HuH-7.5 (cell line): ENCODE measurements at places on chromosomes 2 and 18.

- no peak for DNase-seq
These were observed 92.0 kb upstream of the BCL2L11 start for GRCh38 chr2:111028720-111029119.

- no peak for DNase-seq
These were observed 51.5 kb upstream of the MGAT5 start for GRCh38 chr2:134202371-134202770.

DNA sequence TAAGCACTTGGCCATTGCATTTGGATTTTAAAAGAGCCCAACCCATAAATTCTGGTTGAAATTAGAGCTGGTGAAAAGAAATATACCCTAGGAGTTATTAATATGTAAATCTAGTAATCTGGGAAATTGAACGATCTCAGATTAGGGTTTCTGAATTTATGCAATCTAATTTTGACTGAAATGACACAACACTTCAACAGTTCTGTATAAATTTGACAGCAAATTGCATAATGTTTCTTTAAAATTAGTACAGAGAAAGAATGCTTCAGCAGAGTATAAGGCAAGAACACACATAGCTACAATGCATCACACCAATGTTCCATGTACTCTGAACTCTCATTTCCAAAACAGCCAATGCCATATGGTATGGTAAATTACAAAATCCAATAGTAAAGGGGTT lies 201.5 kb upstream of the ITGA4 start:
- no peak for DNase-seq

GRCh38 chr2:3163401-3163800 lies 214.2 kb downstream of the EIPR1 start:
- DNase-seq, result no peak

- no peak for DNase-seq
These were observed 81.0 kb upstream of the ZNF236 start for GRCh38 chr18:76741346-76741745.

DNA sequence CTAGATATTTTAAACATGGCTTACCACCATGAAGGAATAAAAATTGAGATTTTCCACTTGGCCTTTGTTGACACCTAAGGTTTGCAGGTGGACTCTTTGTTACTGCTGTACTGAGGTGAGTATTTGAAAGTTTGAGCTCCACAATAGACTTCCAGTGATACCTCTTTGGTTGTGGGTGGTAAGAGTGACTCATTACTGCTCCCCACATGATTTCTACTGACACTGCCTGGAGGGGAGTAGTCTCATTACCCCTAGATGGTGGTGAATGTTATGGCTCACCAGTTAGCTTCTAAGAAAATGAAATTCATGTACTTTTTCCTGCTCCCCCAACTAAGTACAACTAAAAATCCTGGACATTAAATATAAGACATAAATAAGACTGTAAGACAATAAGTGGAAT lies 1183.1 kb upstream of the TMEFF2 start:
- DNase-seq, result no peak

GRCh38 chr18:30192216-30192615 lies 850.3 kb downstream of the DSC3 start:
- DNase-seq, result no peak

- peak; percentile 46 for DNase-seq
These were observed 38.0 kb downstream of the CABYR start for GRCh38 chr18:24176727-24177416.

- no peak for DNase-seq
These were observed 108.2 kb downstream of the RTP5 start for GRCh38 chr2:241977557-241978300.

DNA sequence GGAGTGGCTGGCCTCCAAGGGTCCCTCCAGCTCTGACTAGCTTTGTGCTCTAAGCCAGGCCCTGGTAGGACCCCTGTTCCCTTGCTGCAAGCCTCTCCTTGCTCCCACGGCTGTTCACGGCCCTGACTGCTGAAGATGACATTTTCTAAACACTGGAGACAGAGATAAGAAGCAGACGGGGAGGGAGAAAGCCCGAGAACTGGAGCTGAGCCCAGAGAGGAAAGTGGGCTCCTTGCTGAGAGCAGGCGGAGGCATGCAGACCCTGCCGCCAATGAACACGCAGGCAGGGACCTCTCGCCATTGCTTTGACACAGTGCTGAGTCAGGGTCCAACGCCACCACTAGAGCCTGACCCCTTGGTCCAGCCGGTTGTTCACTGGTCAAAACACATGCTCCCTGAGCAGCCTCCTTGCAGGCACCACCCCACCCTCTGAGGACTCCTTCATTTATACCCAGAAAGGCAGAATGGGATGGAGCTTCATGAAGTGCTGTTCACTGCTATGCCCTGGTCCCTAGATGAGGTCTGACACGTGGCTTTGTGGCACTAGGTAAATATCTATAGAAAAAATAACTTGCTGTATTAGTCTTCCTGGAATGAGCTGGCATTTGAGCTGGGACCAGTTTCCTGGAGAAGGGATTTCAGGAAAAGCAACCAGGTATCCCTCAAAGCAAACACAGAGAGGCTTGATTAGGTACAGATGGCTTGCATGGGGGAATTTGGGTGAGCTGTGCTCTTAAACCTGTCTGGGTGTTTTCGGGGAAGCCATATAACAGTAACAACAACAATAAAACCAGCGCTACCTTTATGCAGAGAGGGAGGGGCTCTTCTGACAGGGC lies 65.7 kb downstream of the MCFD2 start:
- DNase-seq, result no peak

GRCh38 chr2:144230448-144231085 lies 289.4 kb downstream of the ZEB2 start:
- no peak for DNase-seq

GRCh38 chr18:70671889-70672565 lies 383.2 kb downstream of the SOCS6 start:
- DNase-seq, result no peak

DNA sequence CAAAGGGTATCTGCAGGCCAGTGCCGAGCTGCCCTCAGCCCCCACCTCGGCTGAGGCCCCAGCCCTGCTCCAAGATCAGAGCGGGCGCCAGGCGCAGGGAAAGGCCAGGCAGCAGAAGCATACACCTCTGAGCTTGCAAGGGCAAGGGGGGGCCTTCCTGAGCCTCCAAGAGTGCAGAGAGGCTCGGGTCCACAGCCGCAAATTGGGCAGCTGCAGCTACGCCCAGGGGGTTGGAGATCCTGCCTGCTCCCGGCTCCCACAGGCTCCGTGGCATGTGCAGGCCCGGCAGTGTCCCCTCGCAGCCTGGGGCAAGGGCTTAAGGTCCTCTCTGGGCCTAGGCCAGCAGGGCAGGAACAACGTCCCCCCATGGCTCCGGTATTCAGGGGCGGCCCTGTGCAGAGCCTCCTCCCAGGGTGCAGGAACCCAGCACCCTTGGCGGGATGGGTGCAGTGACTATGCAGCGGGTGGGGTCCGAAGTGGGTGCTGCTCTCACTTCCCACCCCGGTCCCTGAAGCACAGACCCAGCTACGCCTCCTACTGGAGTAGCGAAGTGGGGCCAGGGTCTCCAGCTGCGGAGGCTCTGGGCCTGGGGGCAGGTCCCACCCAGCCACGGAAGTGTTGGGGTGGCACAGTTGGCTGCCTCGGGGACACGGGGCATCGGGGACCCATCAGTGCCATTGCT lies 120.2 kb upstream of the TMEFF2 start:
- no peak for DNase-seq

DNA sequence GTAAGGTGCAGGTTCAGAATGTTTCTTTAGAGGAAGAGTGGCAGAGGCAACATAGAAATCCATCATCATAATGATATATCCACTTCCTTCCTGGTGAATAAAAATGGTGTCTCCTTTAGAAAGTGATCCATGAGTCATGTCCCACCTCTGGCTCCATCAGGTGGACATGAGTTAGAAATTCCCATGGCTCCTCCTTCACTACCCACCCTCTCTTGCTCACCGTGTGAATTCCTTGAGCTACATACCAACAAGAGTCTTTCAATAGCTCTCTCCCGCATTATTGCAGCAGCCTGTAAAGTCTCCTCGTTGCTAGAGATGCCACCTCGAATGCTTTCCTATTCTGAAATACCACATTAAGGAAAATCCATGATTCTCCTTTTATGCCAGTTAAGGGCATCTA lies 317.6 kb downstream of the LNPK start:
- DNase-seq, result no peak

- no peak for DNase-seq
These were observed 6.1 kb upstream of the OTOF start for GRCh38 chr2:26483957-26484565.

- no peak for DNase-seq
These were observed 202.2 kb downstream of the TNS1 start for GRCh38 chr2:217800433-217801114.

DNA sequence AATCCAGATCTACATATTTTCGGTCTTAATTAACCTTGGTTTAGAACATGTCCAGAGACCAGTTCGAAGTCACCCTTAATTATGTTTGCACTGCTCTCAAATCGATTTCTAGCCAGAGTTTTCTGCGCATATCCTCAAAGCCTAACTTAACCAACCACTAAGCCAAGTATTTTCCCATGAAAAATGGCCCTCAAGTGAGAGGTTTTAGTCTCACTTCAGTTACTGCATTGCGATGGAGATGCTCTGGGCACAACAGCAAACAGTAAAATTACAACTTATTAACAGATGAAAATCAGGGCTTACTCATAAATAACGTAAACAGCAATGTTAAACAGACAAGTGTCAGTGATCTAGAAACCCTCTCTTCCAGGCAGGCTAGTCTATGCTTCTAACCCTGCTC lies 4.5 kb downstream of the RTN4 start:
- no peak for DNase-seq

DNA sequence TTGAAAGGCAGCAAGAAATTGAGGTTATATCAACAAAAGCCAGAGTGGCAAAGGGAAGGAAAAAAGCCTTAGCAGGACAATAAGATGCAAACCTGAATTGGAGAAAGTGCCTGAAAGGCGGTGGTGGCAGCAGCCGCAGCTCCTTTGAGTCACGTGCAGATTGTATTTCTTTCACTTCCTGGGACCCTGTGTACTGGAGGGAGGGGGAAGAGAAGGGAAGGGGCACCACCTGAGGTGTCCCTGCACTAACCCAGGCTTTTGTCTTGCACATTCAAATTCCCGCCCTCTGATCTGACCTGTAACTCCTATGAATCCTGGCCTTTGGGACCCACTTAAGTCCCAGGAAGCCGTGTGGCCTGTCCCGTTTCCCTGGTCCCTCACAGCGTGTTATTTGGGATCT lies 326.1 kb upstream of the SKOR2 start:
- no peak for DNase-seq

DNA sequence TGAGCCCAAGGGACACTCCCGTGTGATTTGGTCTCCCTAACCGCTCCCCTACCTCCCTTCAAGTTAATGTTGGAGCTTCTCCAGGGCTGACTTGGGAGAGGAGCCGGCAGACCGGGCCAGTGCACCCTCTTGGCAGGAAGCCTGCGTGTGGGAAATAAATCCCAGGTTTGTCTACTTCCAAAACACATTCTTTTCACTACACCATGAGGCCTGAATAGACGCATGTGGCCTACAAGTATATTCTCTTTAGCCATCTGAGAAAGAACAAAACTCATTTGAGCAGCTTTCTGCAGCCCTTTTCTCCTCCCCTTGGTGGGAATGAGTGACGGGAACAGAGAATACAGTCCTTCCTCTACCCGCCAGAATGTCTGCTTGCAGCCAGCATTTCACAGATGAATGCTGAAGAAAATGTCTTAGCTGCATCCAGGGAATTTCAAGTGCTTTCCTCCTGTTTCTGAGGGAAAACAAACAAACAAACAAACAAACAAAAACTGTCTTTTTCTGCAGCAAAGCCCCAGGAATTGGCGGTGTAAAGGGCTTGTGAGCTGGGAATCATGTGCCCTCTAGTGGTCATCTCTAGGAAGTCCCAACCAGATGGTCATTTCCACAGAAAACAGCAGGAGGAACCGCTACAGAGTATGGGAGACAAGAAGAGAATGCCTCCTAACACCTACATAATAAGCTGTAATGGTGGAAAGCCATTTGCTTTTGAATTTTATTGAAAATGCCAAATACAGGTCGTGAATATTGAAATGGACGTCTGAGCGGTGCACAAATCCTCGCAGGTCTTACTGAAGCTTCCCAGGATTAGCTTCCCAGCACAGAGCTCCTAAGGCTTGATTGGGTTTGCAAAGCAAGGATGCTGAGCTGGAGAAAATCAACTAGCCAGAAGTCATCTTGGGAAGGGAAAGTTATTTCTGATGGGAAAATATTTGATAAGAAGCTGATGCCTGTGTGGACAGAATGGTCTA lies 41.2 kb upstream of the DAPL1 start:
- peak; percentile 63 for DNase-seq

DNA sequence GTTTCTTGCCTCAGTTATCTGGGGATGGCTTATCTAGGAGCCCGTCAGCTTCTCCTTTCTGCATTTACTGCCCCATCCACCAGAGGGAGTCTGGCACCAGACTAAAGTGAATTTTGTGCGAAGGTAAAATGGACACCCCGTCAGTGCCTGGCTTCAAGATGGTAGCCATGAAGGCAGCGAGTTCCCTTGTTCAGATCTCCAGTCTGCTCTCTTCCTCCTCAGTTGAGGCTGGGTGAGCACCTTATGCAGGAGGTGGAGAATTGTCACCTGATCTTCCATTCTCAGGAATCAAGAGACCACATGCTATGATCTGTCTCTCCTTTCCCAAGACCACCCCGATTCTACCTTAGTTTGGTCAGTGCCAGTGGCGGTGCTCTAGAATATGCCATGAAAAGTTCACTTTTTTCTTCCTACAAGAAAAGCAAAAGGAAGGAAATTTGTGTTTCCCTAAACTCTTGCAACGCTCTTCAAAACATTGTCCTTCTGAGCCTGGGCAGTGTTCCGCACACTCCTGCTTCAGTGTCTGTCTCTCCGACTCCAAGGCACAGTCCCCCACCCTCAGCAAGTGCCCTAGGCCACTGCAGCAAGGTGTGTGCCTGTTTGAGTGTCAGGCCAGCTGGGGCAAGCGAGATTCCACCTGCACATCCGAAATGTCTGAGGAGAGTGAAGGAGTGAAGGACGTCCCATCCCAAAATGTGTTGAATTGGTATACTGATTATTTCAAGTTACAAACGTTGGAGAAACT lies 168.6 kb downstream of the SS18 start:
- peak; percentile 10 for DNase-seq

GRCh38 chr18:395456-396250 lies 104.8 kb downstream of the COLEC12 start:
- no peak for DNase-seq

GRCh38 chr2:28644760-28645159 lies 106.9 kb upstream of the PPP1CB start:
- no peak for DNase-seq

DNA sequence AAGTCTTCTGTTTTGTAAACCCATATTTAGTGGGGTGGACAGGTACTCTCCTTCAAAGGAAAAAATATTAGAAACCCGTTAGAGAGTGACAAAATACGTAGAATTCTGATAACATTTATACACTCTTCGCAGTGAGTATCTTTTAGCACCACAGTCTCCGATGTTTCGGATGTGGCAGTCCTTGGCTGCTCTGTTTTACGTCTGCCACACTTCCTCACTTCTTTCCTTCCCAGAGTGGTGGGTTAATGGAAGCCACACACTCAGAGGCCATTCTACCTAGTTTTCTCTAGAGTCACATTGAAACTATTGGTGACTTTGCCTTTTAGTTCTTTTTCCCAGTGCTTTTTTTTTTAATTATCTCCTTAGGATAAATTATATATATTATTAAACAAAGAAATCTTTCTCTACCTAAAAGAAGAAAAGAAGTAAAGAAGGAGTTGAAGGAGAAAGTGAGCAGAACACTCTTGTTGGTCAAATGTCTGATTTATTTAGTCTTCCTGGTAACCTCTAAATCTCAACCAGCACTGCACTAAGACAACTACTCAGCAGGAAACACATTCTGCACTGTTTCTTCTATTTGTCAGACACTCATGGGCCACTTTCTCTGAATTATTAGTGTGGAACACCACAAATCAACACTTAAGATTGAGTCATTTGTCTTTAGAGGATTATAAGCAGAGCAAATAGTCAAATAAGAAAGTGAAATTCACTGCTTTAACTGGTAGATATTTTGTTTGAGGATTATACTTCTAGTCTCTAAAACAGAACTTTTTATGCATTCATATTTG lies 451.3 kb upstream of the TMEFF2 start:
- no peak for DNase-seq
